Neural progenitor cell (in vitro differentiated cells): ENCODE measurements at places on chromosomes 2 and 18.

- DNase-seq, result no peak
These were observed 135.9 kb downstream of the RHBDD1 start for GRCh38 chr2:226971770-226972169.

- DNase-seq, result no peak
These were observed 9.0 kb downstream of the MBP start for GRCh38 chr18:77123320-77124231.

DNA sequence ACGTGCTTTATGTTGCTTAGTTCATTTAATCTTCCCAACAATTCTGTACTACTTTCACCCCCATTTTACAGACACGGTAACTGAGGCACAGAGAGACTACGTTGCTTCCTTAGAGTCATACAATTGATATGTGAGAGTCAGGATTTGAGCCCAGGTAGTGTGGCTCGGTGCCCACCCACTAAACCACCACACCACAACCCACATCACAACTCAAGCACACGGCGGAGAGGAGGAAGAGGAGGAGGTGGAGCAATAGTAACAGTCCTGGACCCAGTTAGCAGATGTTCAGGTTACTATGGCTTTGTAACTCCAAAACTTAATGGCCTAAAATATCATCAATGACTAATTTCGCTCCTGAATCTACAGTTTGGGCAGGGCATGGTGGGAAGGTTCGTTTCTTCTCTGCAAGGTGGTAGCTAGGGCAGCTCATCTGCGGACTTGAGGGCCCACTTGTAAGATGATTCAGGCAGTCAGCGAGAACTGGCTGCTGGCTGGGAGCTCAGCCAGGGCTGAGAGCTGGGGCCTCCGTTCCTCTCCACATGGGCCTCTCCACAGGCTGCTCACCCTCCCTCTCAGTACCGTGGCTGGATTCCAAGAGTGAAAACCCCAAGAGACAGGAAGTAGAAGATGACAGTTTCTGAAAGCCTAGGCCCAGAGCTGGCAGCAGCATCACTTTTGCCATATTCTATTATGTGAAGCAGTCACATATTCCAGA lies 167.1 kb downstream of the ZFP36L2 start:
- no peak for DNase-seq

DNA sequence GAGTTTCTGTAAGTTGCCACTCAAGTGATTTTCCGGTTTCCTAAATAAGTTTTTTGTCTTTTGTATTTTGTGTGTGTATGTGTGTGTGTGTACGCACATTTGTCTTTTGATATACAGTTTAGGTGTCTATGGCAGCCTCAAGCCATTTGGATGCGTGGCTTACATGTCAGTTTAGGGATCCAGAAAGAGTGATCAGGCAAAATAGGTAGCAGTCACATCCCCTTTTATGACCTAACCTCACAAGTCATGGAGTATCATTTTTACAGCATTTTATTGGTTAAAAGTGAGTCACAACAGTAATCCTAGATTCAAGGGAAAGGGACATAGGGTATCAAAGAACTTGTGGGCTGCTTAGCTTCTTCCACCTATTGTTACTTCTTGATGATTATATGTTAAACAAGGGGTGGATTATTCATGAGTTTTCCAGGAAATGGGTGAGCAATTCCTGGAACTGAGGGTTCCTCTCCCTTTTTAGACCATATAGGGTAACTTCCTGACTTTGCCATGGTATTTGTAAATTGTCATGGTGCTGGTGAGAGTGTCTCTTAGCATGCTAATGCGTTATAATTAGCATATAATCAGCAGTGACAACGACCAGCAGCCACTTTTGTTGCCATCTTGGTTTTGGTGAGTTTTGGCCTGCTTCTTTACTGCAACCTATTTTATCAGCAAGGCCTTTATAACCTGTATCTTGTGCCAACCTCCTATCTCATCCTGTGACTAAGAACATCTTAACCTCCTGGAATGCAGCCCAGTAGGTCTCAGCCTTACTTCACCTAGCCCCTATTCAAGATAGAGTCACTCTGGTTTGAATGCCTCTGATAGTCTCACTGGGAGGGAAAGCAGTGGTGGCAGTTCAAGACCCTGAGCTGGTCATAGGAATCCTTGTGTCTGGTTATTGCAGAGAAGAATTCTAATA lies 8.6 kb upstream of the SOCS6 start:
- no peak for DNase-seq

DNA sequence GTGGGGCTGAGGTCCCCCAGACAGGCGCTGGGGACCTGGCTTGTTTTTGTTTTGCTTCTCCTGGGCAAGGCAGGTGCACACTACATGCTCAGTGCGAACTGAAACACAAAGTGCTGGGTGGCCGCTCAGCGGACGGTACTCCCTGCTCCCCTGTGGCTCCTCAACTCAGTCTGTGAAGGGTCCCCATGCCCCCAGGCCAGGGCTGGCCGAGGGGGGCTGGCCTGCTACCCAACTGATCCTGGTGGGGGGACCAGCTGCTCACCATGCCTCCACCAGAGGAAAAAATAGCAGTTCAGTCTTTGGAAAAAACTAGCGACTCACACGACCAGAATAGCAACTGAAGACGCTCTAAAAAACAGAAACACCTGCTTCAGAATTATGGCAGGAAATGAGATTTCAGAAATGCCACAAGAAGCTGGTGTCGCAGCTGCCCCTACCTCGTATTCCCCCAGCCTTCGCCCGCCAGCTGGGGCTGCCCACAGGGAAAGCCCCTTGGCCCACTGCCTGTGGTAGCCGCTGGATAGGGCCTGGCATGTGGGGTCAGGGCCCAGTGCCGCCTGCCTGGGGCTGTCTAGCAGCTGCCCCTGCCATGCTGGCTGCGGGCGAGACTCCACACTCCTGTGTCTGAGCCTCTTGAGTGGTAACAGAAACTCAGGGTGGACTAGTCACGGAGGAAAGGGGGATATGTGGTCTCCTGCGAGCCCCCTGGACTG lies 43.7 kb downstream of the MEX3C start:
- no peak for DNase-seq

DNA sequence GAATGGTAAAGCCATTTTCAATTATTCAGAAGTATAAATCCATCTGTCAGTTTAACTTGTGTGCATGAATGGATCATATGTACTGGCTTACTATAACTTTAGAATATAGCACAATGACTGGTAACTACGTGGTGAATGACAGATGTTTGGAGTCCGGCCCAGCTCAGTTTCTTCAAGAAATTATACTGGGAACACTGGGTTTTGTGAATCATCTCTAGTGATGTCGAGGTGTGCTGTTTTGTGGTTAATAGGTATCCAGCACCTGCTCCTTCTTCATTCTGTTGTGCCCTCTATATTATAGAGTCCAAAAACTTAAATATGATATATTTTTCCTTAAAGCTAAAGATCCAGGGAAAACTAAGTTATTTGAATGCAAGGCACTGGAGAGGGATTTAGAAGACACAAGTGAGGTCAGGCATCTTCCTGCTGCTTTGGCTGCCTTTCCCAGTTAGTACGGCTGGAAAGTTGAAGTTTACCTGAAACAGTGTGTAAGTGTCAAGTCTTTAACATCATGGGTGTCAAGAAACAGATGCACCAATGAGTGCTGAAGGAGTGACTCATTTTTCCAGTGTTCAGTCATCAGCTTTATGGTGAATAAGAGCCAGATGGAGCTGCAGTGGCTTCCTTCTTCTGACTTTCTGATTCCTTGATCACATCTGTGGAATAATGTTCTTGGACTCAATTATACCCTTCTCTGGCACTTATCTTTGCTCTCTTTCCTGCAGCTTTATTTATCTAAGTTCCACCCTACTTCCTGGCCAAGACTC lies 1079.5 kb upstream of the CELF4 start:
- no peak for DNase-seq

DNA sequence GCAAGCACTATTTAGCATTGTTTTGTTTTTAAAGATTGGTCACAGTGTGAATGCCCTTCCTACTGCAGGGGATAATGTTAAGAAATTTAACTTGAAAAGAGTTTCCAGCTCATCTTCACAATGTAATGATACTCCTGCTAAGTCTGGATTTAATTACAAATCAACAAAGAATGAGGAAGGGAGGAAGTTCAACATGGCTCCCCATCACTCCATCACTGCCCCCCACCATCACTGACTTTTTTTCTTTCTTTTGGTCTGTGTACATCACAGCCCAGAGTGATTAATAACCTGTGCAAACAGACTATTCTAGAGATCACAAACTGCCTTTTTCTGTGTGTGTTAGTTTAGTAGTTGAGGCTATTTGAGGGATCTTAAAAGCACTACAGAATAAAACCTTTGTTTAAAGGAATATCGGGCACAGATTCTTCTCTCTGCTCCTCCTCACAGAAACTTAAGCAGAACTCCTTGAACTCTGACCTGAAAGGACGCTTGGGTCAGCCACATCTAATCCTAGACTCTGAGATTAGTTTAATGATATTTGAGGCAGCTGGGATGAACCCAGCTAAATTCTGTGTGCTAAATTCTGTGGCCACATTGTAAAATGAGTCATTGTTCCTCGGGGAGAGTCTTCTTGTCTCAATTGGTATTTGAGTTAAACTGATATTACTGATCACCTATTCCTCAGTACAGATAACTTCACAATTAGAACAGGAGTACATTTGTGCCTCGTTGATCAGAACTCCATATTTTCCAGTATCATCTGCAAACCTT lies 47.8 kb downstream of the SATB2 start:
- no peak for DNase-seq

DNA sequence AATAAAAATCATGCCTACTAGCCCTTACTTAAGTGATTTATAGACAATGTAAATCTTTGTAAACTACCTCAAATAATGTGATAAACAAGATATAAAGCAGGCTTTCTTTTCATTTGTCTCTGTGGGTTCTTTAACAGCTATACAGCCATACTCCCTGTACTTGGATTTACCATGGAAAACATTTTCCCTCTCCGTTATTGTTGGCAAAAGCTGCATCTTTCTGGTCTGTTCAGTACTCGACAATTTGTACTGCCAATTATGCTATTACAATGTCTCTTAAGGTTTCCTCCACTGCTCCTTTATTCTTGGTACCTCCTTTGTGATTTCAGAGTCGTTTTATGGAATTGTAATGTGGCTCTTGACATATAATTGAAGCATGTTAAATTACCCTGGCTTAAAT lies 426.3 kb upstream of the PKDCC start:
- DNase-seq, result no peak

DNA sequence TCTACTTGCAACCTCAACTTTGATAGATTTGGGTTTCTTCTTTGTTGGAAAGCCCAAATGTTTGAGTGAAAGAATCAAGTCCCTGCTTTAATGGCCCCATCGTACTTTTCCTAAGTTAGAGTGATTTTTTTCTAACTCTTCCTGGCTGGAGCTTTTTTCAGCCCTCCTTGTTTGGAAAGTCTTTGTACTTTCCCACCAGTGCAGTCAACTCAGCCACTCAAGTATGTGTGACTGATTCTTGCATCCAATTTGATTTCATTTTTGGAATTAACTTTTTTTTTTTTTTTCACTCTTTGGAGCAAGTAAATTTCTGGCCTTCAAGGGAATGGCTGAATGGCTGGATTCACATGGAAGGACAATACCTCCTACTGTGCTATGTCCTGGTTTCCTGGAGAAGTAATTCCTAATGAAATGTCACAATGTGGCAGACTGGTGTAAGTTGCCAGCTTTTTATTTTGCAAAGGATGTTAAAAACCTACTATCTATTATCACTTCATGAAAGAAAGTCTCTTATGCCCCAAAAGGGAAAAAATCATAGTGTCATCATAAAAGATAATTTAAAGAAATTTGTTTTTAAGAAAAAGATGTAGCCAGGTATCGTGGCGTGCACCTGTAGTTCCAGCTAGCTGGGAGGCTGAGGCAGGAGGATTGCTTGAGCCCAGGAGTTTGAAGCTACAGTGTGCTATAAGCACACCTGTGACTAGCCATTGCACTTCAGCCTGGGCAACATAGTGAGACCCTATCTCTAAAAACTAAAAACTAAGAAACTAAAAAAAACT lies 76.0 kb upstream of the ZFP36L2 start:
- DNase-seq, result no peak

DNA sequence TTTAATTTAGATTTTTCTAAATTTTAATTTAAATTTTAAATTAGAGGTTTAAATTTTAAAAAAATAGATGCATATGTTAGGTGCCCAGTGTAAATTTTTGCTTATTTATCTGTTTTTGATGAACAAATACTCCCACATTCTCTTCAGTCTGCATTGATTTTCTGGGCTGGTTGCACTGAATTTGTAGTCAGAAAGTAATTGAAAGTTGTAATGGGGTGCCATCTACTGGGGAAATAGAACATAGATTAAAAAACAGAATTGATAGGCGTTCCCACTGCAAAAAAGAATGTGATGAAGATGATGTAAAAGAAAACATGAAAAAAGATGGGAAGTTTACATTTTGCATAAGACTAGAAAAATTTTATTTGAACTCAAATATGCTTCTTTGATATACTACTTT lies 51.7 kb upstream of the CCDC85A start:
- DNase-seq, result peak; percentile 62

GRCh38 chr2:100539221-100539620 lies 23.6 kb upstream of the PDCL3 start:
- no peak for DNase-seq

GRCh38 chr2:119064567-119064966 lies 94.0 kb downstream of the C1QL2 start:
- no peak for DNase-seq

DNA sequence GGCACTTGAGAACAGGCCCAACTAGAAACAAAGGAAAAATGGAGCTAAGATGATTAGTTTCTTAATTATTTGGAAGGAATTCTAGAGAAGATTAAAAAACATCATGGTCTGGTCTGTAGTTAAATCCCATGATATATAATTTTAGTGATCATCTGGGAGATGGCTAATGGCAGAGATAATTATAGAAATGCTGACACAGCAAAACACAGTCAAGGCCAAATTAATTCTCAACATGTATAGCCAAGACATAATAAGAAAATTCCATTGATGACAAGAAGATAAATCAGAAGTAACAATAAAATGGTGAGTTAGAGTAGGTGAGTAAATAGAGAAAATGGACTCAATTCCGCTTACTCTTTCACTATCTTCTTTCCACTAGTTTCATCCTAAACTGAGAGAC lies 59.2 kb upstream of the ITGA4 start:
- no peak for DNase-seq

DNA sequence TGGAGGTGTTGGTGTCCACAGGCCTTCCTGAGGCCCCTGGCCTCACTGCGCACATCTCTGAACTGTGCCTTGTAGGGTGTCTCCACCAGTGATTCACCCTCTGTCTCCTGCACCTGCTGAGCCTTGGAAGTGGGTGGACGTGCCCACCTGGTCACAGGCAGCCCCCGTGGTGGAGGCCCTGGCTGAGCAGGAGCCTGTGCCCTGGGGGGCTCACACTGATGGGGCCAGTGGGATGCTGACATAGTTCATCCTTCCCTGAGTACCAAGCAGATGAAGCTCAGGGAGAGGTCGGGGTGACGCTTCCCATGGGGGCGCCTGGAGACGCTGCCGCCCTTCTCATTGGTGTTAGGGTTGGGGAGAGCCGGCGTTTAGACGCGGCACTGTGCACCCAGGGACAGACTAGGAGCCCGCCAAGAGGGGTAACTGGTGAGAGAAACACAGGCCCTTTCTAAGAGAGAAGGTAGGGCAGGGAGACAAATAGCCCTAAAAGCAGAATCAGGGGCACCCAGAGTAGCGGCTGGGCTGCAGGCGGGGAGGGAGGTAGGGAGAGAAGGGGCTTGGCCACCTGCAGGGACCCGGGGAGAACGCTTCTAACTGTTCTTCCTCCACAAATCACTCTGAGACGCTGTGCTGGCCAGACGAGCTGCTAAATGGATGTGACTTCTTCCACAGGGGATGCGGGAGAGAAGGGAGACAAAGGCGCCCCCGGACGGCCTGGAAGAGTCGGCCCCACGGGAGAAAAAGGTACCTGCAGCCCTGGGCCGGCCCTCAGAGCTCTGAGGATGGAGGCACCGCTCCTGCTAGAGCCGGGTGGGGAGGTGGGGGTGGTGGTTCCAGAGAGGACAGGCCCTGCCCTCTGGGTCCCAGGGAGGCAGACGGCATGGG lies 18.0 kb downstream of the COLEC11 start:
- no peak for DNase-seq

GRCh38 chr18:21960189-21960588 lies 209.2 kb upstream of the GATA6 start:
- no peak for DNase-seq
